ENCODE measurements at places on chromosomes 11 and 22. TPM values are rescaled to one million over a fixed set of nuclear protein-coding genes. Genes with fewer than 3 reads are reported as not detected.

DNA sequence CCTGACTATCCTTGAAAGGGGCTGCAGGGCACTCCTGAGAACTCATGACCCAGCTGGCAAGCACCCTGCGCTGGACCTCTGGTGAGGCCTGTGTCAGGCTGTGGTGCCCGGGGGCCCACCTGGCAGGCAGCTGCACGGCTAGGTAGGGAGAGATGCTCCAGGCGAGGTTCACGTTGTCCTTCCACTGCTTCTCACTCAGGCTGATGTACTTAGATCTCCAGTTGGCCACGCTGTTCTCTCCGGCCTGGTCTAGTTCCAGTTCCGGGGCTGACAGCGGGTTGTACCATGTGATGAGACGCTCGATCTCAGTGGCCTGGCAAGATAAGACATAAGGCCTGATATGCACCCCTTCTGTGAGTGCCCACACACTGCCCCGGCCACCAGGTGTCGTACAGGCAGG lies 44.7 kb upstream of the SERPIND1 start:
- DNase-seq: no peak

GRCh38 chr22:45376009-45376408 lies 37.4 kb downstream of the SMC1B start:
- DNase-seq: no peak

GRCh38 chr11:65549096-65549495 lies 9.1 kb downstream of the LTBP3 start:
- DNase-seq: no peak

Gene P2RY6
- not detected for total RNA-seq

Gene MAPK11
- total RNA-seq: 13.2 TPM

Gene SLN
- total RNA-seq: not detected

- no peak for DNase-seq
These were observed 2.0 kb upstream of the CDK2AP2 start for GRCh38 chr11:67510023-67510345.

DNA sequence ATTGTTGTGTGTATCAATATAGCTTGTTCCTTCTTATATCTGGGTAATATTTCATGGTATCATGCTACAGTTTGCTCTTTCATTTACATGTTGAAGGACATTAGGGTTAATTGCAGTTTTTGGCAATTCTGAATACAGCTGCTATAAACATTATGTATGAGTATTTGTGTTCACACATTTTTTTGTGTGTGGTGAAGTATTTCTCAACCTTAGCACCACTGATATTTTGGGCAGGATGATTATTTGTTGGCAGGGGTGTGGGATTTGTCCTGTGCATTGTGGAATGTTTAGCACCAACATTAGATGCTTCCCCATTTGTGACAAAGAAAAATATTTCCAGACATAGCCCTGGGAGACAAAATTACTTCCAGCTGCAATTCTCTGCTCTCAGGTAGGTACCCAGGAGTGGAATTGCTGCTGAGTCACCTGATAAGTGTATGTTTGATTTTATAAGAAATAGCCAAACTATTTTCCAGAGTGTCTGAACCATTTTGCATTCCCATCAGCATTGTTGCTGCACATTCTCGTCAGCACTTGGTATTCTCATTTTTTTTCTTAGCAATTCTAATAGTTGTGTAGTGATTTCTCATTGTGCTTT lies 128.2 kb downstream of the SNX19 start:
- DNase-seq: no peak

Gene FXYD6
- total RNA-seq: not detected

Gene SCYL1
- total RNA-seq: 61.7 TPM
